ENCODE measurements at places on chromosomes 2 and 18. TPM values are rescaled to one million over a fixed set of nuclear protein-coding genes. Genes with fewer than 3 reads are reported as not detected.

The ACTG2 gene
- total RNA-seq: 21.0 TPM

The MIB1 gene
- 71.2 TPM for total RNA-seq

The COPS9 gene
- 90.3 TPM for total RNA-seq

The CCDC68 gene
- total RNA-seq: 12.6 TPM

The ZNF892 gene
- 13.2 TPM for total RNA-seq

The HRH4 gene
- total RNA-seq: 0.20 TPM

The TNS1 gene
- total RNA-seq: 46.9 TPM

DNA sequence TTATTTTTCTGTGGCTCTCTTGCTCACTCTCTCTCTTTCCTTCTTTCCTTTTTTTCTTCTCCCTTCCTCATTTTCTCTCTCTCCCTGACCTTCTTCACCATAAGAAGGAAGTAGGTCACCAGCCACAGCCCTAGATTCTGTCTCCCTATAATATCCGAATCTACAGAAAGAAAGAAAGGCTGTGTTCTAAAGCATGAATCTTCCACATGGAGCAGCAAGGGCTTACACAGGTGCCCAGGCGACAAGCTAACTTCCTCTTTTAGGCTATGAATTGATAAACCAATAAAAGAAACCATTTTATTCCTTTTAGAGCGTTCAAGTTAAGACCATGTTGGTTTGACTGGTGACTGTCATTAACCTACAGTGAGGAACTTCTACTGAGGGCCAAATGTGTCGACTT, 49.3 kb downstream of the CACNB4 start:
- no peak for DNase-seq
- H3K27me3 ChIP-seq: no peaks in the 10 kb centered on the region
- H3K4me3 ChIP-seq: no peak overlapping the region

DNA sequence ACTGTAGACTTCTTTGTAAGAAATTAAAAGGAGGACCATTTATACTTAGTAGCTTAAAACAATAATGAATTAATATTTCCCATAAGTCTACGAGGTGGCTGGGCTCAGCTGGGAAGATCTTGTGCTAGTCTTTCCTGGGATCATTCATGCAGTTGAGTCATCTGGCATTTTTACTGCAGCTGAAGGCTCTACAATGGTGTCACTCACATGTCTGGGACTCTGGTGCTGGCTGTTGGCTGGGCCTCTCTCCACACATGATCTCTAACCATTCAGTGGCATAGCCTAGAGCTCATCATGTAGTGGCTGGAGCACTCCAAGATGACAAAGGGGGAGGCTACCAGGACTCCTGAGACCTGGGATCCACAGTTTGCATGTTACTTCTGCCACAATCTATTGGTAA, 35.5 kb downstream of the CLASP1 start:
- no peak overlapping the region for H3K4me3 ChIP-seq
- H3K27me3 ChIP-seq: no peaks in the 10 kb centered on the region
- H3K4me1 ChIP-seq: no peaks in the 10 kb centered on the region
- H3K36me3 ChIP-seq: peaks cover 3% of the 10 kb centered on the region
- DNase-seq: no peak
- H3K27ac ChIP-seq: no peak overlapping the region

- no peaks in the 10 kb centered on the region for H3K27me3 ChIP-seq
- H3K4me3 ChIP-seq: no peak overlapping the region
- no peaks in the 10 kb centered on the region for H3K4me1 ChIP-seq
- no peaks in the 10 kb centered on the region for H3K36me3 ChIP-seq
- H3K27ac ChIP-seq: no peak overlapping the region
Measured at GRCh38 chr2:136332436-136333095, 214.6 kb upstream of the CXCR4 start.

- H3K27me3 ChIP-seq: no peaks in the 10 kb centered on the region
- H3K4me1 ChIP-seq: no peaks in the 10 kb centered on the region
- no peak overlapping the region for H3K4me3 ChIP-seq
Measured at GRCh38 chr2:207395535-207396251, 134.1 kb upstream of the CREB1 start.

DNA sequence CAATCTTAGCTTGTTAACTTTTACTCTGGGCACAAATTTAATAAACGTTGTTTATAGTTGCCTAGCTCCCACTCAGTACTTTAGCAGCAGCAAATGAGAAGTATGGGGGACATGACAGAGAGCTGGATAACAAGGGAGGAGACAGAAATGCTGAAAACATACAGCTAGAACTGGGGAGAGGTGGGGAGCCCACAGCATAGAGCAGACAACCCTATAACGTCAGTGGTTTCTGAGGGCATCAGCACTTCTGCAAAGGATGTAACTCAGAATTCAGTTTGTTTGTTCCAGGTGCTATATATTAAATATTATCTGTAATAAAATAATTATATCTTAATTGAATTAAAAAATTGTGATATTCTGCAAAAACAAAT, 1098.7 kb upstream of the FANCL start:
- H3K4me3 ChIP-seq: no peak overlapping the region
- no peaks in the 10 kb centered on the region for H3K27me3 ChIP-seq
- H3K4me1 ChIP-seq: no peaks in the 10 kb centered on the region

GRCh38 chr2:208713066-208713745, 306.6 kb downstream of the PTH2R start:
- no peak overlapping the region for H3K4me3 ChIP-seq
- peak overlapping the region; percentile 11 for H3K27ac ChIP-seq

DNA sequence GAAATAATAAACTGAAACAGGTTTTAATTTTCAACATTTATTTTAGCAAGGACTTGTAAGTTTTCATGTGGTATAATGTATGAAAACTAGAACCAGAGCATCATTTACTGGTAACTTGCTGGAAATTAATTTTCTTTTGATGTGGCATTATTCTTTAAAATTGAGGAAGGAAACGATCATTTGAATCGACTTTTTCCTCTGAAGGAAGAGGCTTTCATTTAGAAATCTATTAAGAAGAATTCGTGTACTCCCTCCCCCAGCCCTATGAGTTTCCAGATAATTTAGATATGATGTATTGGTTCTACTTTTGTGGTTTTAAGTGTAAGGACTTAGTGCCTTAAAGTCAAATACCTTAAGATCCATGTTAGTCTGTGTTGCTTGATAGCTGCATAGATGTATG, 2.5 kb downstream of the BABAM2 start:
- H3K36me3 ChIP-seq: peaks cover 10% of the 10 kb centered on the region
- H3K4me1 ChIP-seq: peaks cover 5% of the 10 kb centered on the region
- no peak overlapping the region for H3K27ac ChIP-seq
- DNase-seq: no peak

- no peak for DNase-seq
- no peaks in the 10 kb centered on the region for H3K4me1 ChIP-seq
- no peaks in the 10 kb centered on the region for H3K36me3 ChIP-seq
- H3K27ac ChIP-seq: no peak overlapping the region
- H3K27me3 ChIP-seq: no peaks in the 10 kb centered on the region
Measured at GRCh38 chr2:79604748-79605147, 91.9 kb downstream of the CTNNA2 start.

GRCh38 chr2:209721497-209721896, 50.1 kb upstream of the UNC80 start:
- peaks cover 14% of the 10 kb centered on the region for H3K36me3 ChIP-seq
- no peak overlapping the region for H3K27ac ChIP-seq
- DNase-seq: no peak
- H3K4me3 ChIP-seq: no peak overlapping the region
